WTC11 (cell line): ENCODE measurements at places on chromosomes 5 and 9.

DNA sequence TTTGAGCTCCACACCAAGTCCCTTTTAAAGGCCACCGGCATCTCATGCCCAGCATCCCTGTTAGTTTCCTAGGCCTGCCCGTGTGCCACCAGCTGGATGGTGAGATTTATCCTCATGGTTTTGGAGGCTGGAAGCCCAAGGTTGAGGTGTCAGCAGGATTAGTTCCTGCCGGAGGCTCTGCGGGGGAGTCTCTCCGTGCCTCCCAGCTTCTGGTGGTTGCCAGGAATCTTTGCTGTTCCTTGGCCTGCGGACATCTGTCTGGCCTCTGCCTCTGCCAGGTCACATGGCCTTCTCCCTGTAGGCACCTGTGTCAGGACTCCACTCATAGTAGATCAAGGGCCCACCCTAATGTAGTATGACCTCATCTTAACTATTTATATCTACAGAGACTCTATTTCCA lies 45.4 kb downstream of the JADE2 start:
- no peak for DNase-seq

DNA sequence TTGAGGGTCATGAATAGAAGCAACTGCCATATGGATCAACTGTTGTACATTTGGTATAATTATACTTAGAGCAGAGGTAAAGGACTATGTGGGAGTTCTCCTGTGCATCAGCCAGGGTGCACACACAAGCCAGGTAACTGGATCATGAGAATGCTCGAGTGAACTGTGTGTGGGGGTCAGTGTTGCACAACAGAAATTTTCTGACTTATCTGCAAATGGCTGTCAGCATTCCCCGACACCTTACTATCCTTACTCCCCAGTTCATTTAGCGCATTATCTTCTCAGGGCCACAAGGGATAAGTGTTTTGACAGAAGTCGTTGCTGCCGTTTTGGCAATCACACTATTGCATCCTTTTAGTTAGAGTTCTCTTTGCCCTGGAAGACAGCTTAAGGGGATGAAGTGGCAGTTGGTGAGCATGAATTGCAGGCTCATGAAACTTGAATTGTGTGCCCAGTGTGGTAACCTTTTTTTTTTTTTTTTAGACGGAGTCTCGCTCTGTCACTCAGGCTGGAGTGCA lies 1.7 kb downstream of the CANX start:
- no peak for DNase-seq

GRCh38 chr5:40738502-40738901 lies 17.3 kb downstream of the TTC33 start:
- DNase-seq = no peak

DNA sequence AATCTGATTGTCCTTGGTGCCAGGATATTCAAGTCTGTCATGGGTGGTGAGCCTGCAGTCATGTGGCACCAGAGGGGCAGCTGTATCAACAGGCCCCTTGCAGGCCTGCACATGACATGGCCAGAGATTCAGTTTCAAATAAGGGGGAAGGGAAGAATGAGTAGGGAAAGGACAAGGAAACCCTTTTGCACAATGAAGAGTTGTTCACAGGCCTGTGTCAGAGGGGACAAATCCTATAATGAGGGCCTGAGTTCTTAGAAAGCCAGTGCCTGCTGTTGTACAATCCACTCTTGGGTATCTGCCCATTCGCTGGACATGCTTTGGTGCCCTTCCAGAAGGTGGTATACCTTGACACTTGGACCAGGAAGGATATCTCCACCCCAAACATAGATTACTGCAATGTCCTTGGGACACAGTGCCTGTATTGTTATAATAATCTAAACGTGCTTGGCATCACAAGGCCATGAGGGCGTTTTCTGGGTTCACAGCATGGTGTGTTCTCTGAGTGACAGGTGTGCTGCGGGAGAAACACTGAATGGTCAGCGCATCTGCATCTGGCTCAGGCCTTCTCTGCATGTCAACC lies 1.9 kb upstream of the TMEM171 start:
- DNase-seq = no peak

GRCh38 chr5:172903790-172904189 lies 55.4 kb upstream of the RPL26L1 start:
- no peak for DNase-seq

GRCh38 chr5:93658044-93658443 lies 75.0 kb downstream of the NR2F1 start:
- no peak for DNase-seq

DNA sequence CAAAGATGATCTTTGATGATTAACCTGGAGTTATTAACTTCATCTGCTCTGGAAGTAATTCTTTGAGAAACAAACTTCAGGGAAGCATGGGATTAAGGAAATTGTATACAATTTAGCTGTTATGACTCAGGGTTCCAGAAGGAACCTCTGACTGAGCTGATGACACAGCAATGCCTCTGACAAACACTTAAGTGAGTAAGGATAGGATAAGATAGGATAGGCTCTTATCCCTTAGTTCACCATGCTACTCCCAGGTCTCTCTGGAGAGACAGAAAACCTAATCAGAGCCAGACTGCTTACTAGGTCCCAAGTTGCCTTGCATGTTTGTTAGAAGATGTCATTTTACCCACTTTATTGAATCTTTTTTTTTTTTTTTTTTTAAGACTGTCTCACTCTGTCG lies 12.6 kb upstream of the TMEM38B start:
- DNase-seq = no peak

DNA sequence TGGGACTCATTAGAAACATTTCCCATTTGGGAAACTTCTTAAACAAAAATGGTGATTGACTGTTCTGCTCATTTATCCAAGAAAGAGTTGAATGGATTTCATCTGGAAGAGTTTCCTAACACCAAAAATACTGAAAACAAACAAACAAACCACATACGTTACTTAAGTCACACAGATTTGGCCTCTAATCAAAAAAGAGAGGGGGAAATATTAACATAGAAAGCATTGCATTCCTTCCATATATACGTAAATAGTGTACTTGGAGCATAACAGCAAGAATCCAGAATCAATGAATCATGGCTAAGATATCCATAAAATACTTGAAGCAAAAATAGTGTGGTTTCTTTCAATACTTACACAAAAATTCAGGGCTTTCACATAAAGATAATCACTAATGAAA lies 189.8 kb upstream of the MAP3K1 start:
- no peak for DNase-seq

GRCh38 chr5:146301626-146302025 lies 37.0 kb upstream of the POU4F3 start:
- no peak for DNase-seq

DNA sequence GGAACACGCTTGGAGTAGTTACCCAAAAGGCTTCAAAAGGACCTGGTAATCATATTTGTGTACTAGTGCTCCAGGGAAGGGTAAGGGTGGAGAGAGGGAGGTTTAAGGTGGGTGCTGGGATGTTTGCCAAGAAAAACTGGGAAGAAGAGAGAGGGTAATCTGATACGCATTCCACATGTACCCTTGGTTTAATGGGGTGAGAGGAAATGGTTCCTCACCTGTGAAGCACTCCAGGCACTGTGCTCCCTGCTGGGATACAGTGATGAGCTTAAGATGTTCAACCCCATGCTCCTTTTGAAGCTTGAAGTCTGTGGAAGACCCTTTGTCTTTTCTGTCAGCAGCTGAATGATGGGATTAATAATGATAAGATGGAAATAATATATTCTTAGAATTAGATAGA lies 98.4 kb downstream of the COX7C start:
- no peak for DNase-seq

- DNase-seq = no peak
These were observed 11.6 kb upstream of the ANXA2R start for GRCh38 chr5:43051684-43052083.

DNA sequence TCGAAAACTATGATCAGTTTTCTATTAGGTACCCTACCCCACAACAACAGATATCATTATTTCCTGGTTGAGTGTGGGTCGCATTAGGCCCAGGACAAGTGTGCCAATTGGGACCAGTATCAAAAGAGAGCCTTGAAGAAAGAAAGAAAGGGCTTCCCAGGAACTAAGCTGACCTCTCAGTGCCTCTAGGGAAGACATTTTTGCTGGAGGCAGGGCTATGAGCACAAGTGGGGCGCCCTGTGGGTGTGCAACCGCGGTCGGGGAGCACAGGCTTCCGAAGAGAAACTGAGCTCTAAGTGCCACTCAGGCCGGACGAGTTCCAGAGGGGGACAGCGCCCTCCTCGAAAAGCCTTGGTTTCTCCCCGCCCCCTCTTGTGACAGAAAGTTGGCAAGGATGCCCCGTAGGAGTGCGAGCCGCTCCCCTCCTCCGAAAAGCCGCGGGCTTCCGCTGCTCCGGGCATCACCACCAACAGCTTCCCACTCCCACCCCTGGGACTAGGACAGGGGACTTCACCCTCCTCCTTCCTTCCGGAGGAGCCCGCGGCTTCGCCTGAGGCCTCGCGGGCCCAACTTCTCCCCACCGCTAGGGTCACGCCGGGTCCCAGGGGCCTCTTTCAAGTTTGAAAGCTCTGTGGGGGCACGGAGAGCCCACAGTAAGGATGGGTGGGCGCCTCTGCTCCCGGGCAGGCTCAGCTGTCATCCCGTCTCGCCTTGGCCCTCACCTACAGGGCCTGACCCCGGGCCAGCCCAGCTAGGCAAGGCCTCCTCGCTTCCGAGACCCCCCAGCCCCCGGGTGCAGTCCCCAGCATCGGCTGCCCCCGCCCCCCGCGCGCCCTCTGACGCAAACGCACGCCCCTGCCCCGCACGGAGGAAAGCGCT lies 2.0 kb downstream of the NR2F1-AS1 start:
- DNase-seq = no peak
